Esophagus muscularis mucosa (tissue), 4 donors: ENCODE measurements at places on chromosomes 13 and 19. TPM values are rescaled to one million over a fixed set of nuclear protein-coding genes. Genes with fewer than 3 reads are reported as not detected.

- peaks cover 24% of the 10 kb centered on the region for H3K4me1 ChIP-seq
- H3K27me3 ChIP-seq, result peaks cover 53% of the 10 kb centered on the region
- no peak overlapping the region for H3K27ac ChIP-seq
- no peak overlapping the region for H3K4me3 ChIP-seq
These were observed 16.9 kb downstream of the TJP3 start for GRCh38 chr19:3725121-3725520.

Gene ZNF543
- 7.8 TPM for total RNA-seq

- no peaks in the 10 kb centered on the region for H3K4me1 ChIP-seq
- no peaks in the 10 kb centered on the region for H3K27me3 ChIP-seq
- no peak overlapping the region for H3K27ac ChIP-seq
- H3K36me3 ChIP-seq, result no peaks in the 10 kb centered on the region
These were observed 40.6 kb downstream of the CCDC122 start for GRCh38 chr13:43838909-43839308.

Gene ZNF665
- total RNA-seq, result 2.9 TPM

DNA sequence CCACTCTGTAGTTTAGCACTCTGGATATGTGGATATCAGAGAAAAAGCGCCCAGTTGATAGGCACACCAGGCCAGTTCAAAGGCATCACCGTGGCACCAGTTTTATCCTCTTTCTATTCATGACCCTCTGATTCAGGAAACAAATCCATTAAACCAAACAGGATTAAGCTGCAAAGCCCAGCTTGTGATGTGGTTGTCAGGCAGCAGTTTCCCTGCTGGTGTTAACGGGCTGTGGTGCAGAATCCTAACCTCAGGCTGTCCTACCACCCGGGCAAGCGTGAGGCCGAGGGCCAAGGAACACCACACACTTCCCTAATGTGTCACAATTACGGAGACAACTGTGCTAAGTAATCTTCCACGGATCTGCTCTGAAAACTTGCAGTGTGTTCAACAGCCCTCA lies 209.1 kb downstream of the OLFM4 start:
- no peaks in the 10 kb centered on the region for H3K36me3 ChIP-seq
- no peak for DNase-seq

- H3K36me3 ChIP-seq, result no peaks in the 10 kb centered on the region
- no peak overlapping the region for H3K27ac ChIP-seq
- H3K4me3 ChIP-seq, result no peak overlapping the region
- H3K4me1 ChIP-seq, result no peaks in the 10 kb centered on the region
- DNase-seq, result no peak
These were observed 471.4 kb downstream of the LIG4 start for GRCh38 chr13:107743983-107744382.

Gene ZNF626
- total RNA-seq, result 13.7 TPM

Gene ZNF682
- 1.4 TPM for total RNA-seq

DNA sequence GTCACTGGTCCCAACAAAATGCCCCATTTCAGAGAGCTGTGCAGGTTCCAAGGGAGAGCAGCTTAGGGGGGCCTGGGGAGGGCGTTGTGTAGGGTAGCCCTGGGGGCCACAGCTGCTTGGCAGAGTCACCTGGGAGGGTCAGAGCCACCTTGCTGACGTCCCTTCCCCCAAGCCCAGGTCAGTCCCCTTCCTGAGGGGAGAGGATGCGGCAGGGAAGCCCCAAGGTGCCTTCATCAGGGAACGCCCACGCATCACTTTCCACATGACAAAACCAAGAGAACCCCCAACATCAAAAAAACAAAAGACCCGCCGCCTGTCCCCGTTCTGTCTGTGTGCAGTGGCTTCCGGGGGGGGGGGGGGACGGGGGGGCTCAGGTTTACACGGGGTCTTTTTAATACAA lies 5.3 kb upstream of the UQCR11 start:
- H3K36me3 ChIP-seq, result peaks cover 62% of the 10 kb centered on the region
- H3K4me3 ChIP-seq, result no peak overlapping the region

- DNase-seq, result no peak
- H3K27ac ChIP-seq, result no peak overlapping the region
- no peaks in the 10 kb centered on the region for H3K36me3 ChIP-seq
- H3K4me3 ChIP-seq, result no peak overlapping the region
These were observed 221.6 kb downstream of the NBEA start for GRCh38 chr13:35163674-35164073.

DNA sequence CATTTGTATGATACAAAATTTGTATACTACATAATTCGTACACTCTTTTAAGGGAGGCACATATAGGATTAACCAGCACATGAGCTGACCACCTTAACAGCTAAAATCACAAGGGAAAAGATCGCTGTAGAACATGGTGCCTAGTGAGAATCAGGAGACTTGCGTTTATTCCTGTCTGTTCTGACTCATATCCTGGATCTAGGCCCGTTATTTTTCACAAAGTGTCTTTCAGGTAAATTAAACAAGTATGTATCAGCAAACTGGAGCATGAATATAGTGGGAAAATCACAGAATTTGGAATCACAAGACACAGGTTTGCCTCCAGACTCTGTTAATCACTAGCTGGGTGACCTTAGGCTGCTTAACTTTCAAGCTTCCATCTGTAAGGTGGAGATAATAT lies 47.5 kb upstream of the ESD start:
- no peaks in the 10 kb centered on the region for H3K4me1 ChIP-seq
- H3K4me3 ChIP-seq, result no peak overlapping the region
- no peak for DNase-seq
- no peak overlapping the region for H3K27ac ChIP-seq
- H3K36me3 ChIP-seq, result no peaks in the 10 kb centered on the region

DNA sequence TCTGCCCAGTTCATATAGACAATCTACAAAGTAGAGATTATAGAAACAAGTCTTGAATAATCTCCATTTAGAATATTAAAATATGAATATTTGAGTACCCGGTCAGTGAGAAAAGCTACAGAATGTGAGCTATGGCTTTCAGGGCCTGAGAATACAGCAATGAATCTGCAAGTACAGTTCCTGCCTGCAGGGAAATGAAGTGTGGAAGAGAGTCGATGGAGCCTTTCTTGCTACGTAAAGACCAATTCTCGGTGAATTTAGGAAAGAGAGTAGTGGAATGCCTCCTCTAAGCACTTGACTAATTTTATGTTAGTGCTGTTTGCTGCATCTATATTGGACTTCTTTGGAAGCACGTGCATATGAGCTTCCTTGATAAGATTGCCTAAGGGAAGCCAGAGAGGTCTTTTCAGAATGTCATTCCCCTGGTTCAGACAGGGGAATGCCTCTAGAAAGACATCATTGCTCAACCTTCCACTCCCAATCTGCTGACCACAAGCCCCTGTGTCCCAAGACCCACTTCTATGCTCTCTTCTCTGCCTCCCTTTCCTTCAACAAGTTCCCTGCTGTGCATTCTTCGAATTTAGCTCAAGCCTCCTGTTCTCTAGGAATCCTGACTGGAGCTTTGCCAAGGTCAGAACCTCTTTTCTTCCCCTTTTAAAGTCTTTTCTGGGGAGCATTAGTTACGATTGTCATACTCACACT lies 41.9 kb downstream of the GPC6 start:
- no peaks in the 10 kb centered on the region for H3K4me1 ChIP-seq
- no peak overlapping the region for H3K4me3 ChIP-seq
- no peaks in the 10 kb centered on the region for H3K27me3 ChIP-seq
- DNase-seq, result no peak
- H3K27ac ChIP-seq, result no peak overlapping the region

GRCh38 chr13:101298517-101298916 lies 117.8 kb downstream of the NALCN start:
- H3K4me1 ChIP-seq, result no peaks in the 10 kb centered on the region
- no peak overlapping the region for H3K27ac ChIP-seq
- H3K27me3 ChIP-seq, result no peaks in the 10 kb centered on the region
- H3K4me3 ChIP-seq, result no peak overlapping the region
- DNase-seq, result no peak
- no peaks in the 10 kb centered on the region for H3K36me3 ChIP-seq

Gene SETDB2
- 9.5 TPM for total RNA-seq

Gene TEX26
- total RNA-seq, result not detected

Gene NCAN
- not detected for total RNA-seq

GRCh38 chr13:43405457-43405856 lies 381.3 kb downstream of the ENOX1 start:
- H3K4me3 ChIP-seq, result no peak overlapping the region
- H3K27me3 ChIP-seq, result no peaks in the 10 kb centered on the region
- H3K27ac ChIP-seq, result no peak overlapping the region
- H3K36me3 ChIP-seq, result no peaks in the 10 kb centered on the region

GRCh38 chr13:32060401-32060878 lies 28.9 kb downstream of the FRY start:
- DNase-seq, result no peak
- H3K27ac ChIP-seq, result no peak overlapping the region
- H3K27me3 ChIP-seq, result no peaks in the 10 kb centered on the region
- H3K4me1 ChIP-seq, result peaks cover 11% of the 10 kb centered on the region

GRCh38 chr13:34750078-34750931 lies 191.8 kb upstream of the NBEA start:
- H3K27ac ChIP-seq, result no peak overlapping the region
- H3K4me3 ChIP-seq, result peak overlapping the region; percentile 57
- H3K27me3 ChIP-seq, result no peaks in the 10 kb centered on the region
- H3K36me3 ChIP-seq, result no peaks in the 10 kb centered on the region
- no peak for DNase-seq

Gene ATP1A3
- total RNA-seq, result 4.3 TPM

DNA sequence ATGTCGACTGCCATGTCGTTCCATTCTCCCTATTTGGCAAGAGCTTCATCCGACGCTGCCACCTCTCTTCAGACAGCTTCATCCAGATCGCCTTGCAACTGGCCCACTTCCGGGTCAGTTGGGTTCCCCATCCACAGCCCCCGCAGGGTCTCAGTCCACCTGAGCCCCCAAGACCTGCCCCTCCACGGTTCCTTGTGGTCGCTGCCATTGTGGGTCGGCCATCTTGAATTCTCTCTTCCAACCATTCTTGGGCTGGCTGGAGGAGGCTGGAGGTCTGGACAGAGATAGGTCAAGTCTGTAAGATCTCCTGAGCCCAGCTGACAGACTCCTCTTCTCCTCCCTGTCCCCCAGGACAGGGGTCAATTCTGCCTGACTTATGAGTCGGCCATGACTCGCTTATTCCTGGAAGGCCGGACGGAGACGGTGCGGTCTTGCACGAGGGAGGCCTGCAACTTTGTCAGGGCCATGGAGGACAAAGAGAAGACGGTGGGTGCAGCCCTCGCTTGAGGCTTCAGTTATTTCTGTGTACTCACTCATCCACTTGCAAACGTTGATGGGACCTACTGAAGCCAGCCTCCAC lies 19.5 kb downstream of the CPT1C start:
- H3K4me1 ChIP-seq, result no peaks in the 10 kb centered on the region
- DNase-seq, result no peak
- no peaks in the 10 kb centered on the region for H3K27me3 ChIP-seq
- no peak overlapping the region for H3K4me3 ChIP-seq
- H3K36me3 ChIP-seq, result no peaks in the 10 kb centered on the region
- H3K27ac ChIP-seq, result no peak overlapping the region

- no peak for DNase-seq
- no peak overlapping the region for H3K27ac ChIP-seq
- H3K27me3 ChIP-seq, result no peaks in the 10 kb centered on the region
- H3K36me3 ChIP-seq, result no peaks in the 10 kb centered on the region
- H3K4me3 ChIP-seq, result no peak overlapping the region
These were observed 509.9 kb upstream of the GPC6 start for GRCh38 chr13:92716749-92717148.

- no peak overlapping the region for H3K27ac ChIP-seq
- DNase-seq, result no peak
- H3K36me3 ChIP-seq, result no peaks in the 10 kb centered on the region
- H3K4me1 ChIP-seq, result no peaks in the 10 kb centered on the region
- no peaks in the 10 kb centered on the region for H3K27me3 ChIP-seq
These were observed 53.0 kb upstream of the GPC6 start for GRCh38 chr13:93173654-93174053.

Gene PSG7
- not detected for total RNA-seq

GRCh38 chr19:32969549-32969948 lies 2.2 kb downstream of the CEP89 start:
- DNase-seq, result no peak
- no peak overlapping the region for H3K4me3 ChIP-seq
- no peak overlapping the region for H3K27ac ChIP-seq

DNA sequence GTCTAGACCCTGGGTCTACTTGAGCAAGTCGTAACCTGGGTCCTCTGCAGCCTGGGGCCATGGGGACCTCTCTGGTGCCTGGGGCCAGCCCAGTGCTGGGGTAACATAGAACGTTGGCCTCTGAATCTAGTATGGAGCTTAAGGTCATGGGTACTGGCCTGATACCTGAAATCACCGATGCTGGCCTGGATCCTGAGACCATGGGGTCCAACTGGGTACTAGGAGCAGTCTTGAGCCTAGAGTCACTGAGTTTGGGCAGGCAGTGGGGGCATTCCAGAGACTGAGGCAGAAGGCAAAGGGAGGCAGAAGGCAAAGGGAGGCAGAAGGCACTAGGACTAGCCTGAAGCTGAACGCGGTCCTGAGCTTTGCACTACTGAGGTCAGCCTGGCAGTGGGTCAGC lies 1121.1 kb upstream of the PRR20A start:
- no peak for DNase-seq
- H3K27ac ChIP-seq, result no peak overlapping the region
